ENCODE measurements at places on chromosomes 12 and 14. TPM values are rescaled to one million over a fixed set of nuclear protein-coding genes. Genes with fewer than 3 reads are reported as not detected.

Gene METAP2
- total RNA-seq, result 60.3 TPM

Gene GPRC5D
- total RNA-seq, result not detected

Gene PDE3A
- total RNA-seq, result 0.07 TPM

Gene STAB2
- total RNA-seq, result not detected

Gene GATC
- 18.7 TPM for total RNA-seq

Gene PFDN5
- 566 TPM for total RNA-seq

Gene EPS8
- 2.4 TPM for total RNA-seq

Gene PCED1B
- 54.2 TPM for total RNA-seq

Gene FBLN5
- 3.7 TPM for total RNA-seq

Gene TPPP2
- not detected for total RNA-seq

Gene LMNTD1
- total RNA-seq, result not detected

Gene FGD6
- 1.2 TPM for total RNA-seq

Gene CIDEB
- 16.8 TPM for total RNA-seq

Gene ACSM4
- total RNA-seq, result not detected

Gene IFNG-AS1
- total RNA-seq, result 0.29 TPM

Gene DPPA3
- not detected for total RNA-seq

Gene LYZ
- 66.3 TPM for total RNA-seq

Gene NOVA1
- total RNA-seq, result 0.16 TPM

Gene FOXN4
- total RNA-seq, result not detected

Gene HOXC11
- not detected for total RNA-seq

Data from T-helper 17 cell (primary cell).